ENCODE measurements at places on chromosomes 3 and 15. TPM values are rescaled to one million over a fixed set of nuclear protein-coding genes. Genes with fewer than 3 reads are reported as not detected.
A peak's percentile ranks its signal among the peaks of the same experiment; 100 is the strongest.

- DNase-seq, result no peak
These were observed 345.6 kb downstream of the MCTP2 start for GRCh38 chr15:94576889-94577533.

SLC12A8 gene
- total RNA-seq, result not detected

CLDN16 gene
- not detected for total RNA-seq

ACAA1 gene
- total RNA-seq, result 120 TPM

GRCh38 chr3:192991356-192991755, 73.7 kb upstream of the MB21D2 start:
- DNase-seq, result no peak

PLIN1 gene
- 1.6 TPM for total RNA-seq

GOLGA8N gene
- 10.9 TPM for total RNA-seq

GRCh38 chr3:123099331-123100192, 32.7 kb downstream of the PDIA5 start:
- DNase-seq, result no peak

GRCh38 chr15:51681303-51681963, at the start of gene SCG3:
Gene SCG3 (plus strand): TSS chr15:51681503. CDS start chr15:51681756, 253 bp downstream.
- peak; percentile 75 for DNase-seq

CLDN1 gene
- 0.08 TPM for total RNA-seq

DNA sequence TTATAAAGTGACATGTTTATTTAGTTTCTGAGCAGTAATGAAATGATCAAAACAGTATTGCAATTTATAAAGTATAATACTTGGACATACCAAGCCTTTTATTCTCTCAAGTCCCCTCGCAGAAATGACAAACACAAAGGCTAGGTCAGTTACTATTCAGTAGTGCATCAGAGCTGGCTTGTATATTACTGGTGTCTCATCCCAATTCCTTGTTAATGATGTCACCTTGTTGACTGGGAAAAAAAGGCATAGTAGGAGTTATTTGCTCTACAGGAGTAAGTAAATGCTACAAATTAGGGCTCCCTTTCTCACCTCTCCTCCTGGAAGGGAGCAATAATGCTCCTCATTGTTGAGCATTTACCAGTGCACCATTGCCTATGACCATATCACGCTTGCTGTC, 317.6 kb downstream of the CHL1 start:
- DNase-seq, result no peak

DNA sequence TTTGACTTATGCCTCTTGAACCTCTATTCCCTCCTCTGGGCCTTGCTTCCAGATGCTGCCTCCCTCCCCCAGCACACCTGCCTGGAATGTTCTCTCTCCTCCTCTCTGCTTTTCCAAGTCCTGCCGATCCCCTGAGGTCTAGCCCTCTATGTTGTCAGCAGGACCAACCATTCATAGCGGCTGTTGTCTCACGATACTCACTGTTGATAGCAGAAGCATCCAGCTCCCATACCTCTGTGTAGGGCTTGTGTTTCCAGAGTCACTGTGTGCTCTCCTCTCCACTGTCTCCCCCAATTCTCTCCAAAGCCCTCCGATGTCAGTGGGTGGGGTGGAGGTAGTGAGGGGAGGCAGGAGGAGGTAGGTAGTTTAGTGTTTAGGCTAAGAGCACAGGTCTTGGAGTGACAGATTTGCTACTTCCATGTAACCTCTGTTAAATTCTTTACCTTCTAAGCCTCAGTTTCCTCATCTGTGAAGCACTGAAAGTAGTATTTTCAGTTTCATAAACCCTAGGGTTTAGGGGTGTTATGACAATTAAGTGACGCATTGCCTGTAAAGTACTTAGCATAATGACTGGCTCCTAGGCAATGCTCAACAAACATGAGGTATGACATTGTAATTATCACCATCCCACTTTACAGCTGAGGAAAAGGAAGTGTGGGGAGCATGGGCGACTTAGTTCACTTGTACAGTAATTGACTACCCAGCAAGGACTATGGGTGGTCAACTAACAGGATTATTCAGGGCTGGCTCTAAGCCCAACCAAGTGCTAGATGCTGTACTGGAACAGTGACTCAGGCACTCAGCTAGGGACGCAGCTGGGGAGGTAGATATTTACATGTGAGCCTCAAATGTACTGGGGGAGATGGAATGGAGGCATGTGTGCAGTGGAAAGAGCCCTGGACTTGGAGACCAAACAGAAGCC, 122.8 kb downstream of the CACNA1D start:
- no peak for DNase-seq

GRCh38 chr15:48708641-48709040, 63.1 kb upstream of the FBN1 start:
- no peak for DNase-seq

GRCh38 chr3:134464064-134464688, 21.6 kb downstream of the ANAPC13 start:
- peak; percentile 79 for DNase-seq

- DNase-seq, result no peak
These were observed 99.0 kb downstream of the TMEM266 start for GRCh38 chr15:76158815-76159214.

DNA sequence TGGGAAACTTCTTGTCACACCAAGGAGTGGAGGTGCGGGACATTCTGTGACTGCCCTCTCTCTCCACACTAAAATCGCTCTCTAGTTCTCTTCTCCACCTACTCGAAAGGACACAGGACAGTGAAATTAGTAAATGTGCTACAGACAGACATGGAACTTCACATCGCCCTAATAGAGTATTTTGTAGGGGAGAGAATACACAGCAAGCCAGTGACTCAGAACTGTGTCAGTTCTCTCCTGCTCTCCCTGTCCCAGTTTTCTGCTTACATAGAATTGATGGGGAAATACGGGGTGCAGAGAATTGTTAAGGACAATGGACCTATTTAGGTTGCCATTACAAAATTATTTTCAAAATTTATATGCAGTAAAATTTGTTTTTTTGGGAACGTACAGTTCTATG, 159.6 kb upstream of the GADL1 start:
- no peak for DNase-seq

GRCh38 chr3:55515550-55516246, 28.6 kb upstream of the WNT5A start:
- DNase-seq, result no peak

DNA sequence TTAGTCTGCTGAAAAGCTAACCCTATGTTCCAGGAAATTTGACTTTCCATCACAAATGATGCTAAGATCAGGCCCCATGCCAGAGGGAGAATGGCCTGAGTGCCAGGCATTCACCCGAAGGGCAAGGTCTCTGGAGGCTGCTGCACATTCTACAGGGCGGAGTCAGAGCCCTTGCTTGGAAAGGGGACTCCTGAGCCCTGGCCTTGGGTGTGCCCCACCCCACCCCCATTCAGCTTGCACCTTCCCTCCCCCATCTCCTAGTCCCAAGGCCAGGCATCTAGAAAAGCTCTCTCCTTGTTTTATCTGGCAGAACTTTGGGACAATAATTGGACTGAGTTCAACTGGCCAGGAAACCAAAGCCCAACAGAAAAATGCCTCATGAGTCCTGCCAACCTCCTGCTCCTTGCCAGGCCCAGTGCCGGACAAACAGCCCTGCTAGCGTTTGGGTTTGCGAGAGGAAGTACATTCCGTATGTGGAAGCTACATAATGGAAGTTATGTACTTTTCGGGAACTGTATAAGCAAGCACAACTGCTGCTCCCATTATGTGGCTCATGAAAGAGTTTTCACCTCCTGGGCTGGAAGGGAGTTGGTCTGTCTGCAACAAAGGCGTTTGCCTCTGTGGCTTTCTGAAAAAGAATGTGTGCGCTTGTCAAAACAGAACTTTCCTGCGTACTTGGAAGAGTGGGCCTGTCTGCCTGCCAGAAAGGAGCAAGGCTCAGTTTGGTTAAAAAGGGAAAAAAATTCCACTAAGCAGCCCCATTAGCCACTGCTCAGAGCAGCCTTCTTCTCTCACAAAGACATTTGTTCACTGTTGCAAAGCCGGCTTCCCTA, 321.5 kb upstream of the CTNNB1 start:
- peak; percentile 70 for DNase-seq

DNA sequence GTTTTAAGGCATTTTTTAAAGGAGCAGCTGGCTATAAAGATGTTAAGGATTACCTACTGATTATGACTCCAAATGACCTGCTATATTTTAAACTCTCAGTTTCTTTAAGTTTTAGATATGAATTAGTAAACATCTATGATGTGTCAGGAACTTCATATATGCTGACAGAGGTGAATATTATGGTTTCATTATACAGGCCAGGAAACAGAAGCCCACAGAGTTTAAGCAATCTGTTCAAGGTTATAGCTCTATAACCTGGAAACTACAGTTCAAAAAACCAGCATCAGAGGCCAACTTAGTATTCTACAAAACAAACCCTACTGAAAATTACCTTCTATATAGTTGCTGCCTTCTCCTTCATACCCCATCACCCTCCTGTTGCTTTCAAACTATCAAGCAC, 17.4 kb downstream of the PLSCR4 start:
- no peak for DNase-seq

DNA sequence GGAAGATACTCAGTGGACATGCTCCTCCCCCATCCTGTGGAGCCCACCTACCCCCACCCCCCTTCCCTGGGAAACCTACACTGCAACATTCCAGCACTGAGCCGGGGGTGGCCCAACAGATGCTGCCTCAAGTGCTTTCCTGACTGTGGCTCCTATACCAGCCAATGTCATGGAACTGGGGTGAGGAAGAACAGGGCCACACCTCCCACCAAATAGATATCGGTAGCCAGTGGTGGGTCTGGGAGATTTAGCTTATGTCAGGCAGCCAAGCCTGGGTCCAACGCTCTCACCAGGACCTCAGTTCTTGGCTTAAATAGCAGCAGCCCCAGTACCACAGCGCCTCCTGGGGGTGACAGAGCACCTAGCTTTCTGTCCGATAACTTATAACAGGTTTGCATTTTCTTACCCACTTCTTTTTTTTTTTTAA, 30.3 kb downstream of the CDC25A start:
- DNase-seq, result peak; percentile 61

DNA sequence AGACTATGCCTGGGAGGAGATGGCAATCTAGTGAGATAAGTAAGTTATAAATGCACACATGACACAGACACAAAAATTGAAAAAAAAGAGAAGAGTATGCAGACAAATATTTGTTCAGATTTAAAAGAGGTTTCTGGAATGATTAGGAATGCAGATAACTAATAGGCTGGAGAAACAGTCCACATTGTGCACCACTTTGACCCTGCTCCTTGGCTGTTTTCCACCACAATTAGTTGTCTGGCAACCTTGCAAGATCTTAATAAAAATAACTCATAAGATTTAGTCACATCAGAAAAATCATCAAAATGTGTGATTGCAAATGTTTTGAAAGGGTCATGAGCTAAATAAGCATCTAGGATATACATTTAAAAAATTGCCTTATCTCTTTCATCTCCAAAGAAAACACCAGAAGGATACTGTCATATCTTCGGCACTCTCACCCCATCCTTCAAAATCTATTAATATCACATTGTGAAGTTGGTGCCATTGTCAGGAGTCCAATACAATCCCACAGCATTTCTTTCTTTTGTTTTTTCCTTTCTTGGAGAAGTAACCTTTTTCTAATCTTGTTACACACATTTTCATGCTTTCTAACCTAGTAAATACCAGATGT, 153.7 kb upstream of the KCNMB2 start:
- no peak for DNase-seq

GOLGA6L9 gene
- total RNA-seq, result 0.99 TPM
